ENCODE measurements at places on chromosomes 1 and 21.

DNA sequence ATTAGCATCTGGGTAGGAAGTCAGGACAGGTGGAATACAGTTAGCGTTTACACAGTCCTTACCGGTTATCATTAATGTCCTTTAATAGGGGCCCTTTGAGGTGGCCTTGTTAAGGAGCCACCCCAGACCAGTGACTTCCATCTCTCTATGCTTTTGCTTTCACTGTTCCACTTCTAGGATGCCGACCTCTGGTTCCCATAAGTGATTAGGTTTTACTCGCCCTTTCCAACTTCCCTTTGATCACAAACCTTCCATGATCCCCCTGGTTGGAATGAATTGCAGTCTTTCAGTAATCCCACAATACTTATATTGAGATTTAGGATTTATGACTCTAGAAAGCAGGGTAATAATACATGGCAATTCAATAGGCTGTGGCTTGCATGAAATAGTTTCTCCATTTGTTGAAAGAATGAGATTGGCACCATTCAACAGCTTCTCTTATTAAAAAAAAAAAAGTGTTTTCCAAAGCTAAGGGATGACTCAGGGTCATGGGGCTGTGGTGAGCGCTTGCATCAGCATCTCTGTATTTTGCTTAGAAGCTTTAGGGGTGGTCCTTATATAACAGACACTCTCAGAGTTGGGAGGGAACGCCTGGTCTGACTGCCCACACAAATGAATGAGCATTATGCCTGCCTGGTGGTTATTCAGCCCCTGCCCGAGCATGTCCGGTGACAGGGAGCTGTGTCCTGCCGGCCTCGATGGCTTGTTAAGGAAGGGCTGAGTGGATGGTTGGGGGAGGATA, 110.5 kb downstream of the CNIH3 start:
- no peak for DNase-seq

- DNase-seq = no peak
Observed at GRCh38 chr1:178945763-178946266, 74.9 kb upstream of the ANGPTL1 start.

DNA sequence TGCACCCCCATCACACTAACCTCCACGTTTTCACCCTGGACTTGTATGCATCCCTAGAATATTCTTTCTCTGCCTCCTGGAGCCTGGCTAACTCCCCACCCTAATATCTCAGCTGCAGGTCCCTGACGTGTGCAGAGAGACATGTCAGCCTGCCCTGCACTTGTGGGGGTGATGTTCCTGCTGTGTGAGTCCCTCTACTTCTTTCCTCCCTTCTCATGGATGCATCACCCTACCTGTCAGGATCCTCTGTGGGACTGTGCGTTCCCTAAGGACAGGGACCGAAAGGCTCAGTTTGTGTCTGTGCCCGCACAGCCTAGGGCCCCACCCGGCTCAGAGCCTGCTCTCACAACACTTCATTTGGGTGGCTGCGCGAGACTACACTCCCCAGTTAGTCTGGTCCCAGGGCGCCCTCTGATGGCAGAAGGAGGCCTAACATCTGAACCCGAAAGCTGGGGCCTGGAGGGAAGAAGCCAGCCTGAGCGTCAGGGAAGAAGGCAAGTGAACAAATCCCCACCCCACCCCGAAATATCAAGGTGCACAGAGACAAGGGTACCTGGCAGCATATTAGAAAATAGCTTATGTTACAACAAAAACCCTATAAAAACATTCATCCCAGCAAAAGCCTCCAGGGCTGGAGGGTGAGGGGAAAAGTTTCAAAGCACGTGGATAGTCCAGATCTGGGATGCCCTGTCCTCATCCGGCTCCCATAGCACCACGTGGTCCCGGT, 3.7 kb downstream of the CD52 start:
- peak; percentile 80 for DNase-seq

GRCh38 chr1:34113362-34113761, 51.7 kb downstream of the CSMD2 start:
- no peak for DNase-seq

GRCh38 chr1:1073743-1074587, at the start of gene RNF223:
RNF223 (minus strand) TSS chr1:1074306; CDS start chr1:1072566, 1,740 bp downstream.
- no peak for DNase-seq

GRCh38 chr21:39850333-39850732, 16.9 kb upstream of the PCP4 start:
- no peak for DNase-seq

DNA sequence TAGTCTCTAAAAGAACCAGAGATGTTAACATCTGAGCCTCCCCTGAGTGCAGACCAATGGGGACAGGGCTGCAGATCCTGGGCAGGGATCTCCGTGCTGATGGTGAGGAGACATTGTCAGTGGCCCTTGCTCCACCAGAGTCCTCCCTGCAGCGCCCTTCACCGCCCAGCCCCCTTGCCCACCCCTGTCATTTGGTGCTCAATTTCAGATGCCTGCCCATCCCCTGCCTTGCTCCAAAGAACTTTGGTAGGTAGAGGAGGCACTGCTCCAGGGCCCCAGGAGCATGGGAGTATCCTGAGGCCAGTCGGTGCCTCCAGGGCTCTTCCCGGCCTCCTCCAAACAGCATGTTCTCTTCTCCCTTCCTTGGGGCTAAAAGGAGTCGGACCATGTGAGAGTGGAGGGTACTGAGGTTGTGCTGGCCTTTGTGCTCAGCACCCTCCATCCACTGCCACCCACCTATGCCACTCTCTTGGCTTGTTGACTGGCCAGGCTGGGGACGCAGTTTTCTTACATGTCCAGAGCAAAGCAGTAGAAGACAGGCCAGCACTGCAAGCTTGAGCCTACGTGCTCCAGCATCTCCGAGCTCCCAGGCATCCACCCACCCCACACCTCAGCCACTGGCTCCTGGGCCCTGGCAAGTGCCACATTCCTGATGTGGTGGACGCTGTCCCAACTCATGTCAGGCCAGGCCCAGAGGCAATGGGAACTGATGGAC, 160.1 kb downstream of the TRIM33 start:
- no peak for DNase-seq

- DNase-seq = no peak
Observed at GRCh38 chr21:42261829-42262200, 42.9 kb downstream of the ABCG1 start.

- DNase-seq = no peak
Observed at GRCh38 chr1:241817331-241817792, 30.6 kb upstream of the EXO1 start.

GRCh38 chr1:234114648-234115307, 210.3 kb downstream of the SLC35F3 start:
- DNase-seq = no peak

DNA sequence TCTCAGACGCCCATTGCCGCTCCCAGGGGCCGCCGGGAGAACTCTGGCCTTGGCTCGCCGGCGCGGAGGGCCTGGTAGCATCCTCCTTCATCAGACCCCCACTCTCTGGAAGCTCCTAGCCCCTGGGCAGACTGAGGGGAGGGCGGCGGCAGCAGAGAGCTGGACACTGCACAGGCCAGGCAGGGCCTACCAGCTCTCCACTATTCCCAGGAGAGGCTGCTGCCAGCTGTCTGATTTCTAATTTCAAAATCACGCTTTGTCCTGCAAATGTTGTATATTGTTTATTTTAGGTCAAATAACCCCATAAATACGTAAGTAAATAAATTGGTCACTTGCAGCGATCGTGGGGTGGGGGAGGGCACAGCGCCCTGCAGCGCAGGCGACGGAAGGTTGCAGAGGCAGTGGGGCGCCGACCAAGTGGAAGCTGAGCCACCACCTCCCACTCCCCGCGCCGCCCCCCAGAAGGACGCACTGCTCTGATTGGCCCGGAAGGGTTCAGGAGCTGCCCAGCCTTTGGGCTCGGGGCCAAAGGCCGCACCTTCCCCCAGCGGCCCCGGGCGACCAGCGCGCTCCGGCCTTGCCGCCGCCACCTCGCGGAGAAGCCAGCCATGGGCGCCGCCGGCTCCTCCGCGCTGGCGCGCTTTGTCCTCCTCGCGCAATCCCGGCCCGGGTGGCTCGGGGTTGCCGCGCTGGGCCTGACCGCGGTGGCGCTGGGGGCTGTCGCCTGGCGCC, at the start of gene MTARC1:
Gene MTARC1, plus strand, starts transcription at position 577 of the 732 bp plus-strand sequence. Its CDS starts 32 bp downstream, at position 609.
- DNase-seq = no peak

- no peak for DNase-seq
Observed at GRCh38 chr1:159835862-159836525, 9.3 kb downstream of the SLAMF8 start.

DNA sequence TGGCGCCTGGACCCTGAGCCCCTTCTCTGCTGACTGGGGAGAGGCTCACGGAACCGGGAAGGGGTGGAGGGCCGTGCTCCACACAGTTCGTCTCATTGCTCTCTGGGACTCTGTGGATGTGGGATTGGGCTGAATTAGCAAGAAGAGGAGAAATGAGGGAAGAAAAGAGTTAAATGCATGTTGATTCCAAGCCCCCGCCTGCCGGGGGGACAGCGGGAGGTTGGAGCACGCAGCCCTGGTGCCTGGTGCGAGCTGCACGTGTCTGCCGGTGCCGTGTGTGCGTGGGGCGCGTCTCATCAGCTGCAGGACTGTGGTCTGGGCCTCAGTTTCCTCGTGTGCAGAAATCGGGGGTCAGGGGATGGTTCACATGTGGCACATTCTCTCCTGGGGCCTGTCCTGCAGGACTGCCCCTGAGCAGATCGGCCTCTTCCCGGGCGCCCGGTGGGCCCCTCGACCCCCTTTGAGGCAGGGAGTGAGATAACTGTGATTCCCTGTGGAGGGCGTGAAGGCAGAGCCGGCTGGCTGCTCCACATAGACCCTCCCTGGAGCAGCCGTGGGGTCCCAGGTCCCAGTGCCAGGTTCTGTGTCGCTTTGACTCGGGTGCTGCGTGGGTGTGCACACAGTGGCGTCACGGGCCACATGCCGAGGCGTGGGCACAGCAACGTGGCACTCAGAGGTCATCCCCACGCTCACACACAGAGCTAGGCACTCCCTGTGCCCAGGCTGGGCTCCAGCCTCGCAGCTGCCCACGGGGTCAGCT, 11.4 kb downstream of the SAMD11 start:
- DNase-seq = no peak

DNA sequence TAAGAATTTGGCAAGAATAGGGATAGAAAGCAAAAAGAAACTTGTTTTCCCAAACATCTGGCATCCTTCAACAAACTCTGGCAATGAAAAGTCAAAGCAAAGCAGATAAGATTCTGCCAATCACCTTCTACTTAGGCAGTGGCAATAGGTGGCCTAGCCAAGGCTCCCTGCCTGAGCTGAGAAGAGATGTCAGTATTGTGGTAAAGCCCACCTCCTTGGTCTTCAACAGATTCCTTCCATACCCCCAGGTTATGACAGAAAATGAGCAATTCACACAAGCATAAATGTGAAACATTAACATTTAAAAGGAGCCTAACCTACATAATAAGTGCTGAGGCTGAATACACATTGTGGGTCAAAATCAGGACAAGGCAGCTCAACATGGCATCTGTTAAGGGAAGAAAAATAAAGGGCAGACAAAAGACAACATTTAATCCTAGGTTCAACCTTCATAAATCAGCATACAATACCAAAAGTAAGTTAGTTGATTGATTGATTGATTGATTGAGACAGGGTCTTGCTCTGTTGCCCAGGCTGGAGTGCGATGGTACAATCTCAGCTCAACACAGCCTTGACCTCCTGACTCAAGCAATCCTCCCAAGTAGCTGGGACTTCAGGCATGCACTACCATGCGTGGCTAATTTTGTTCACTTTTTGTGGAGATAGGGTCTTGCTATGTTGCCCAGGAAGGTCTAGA, 123.1 kb downstream of the AKT3 start:
- no peak for DNase-seq

DNA sequence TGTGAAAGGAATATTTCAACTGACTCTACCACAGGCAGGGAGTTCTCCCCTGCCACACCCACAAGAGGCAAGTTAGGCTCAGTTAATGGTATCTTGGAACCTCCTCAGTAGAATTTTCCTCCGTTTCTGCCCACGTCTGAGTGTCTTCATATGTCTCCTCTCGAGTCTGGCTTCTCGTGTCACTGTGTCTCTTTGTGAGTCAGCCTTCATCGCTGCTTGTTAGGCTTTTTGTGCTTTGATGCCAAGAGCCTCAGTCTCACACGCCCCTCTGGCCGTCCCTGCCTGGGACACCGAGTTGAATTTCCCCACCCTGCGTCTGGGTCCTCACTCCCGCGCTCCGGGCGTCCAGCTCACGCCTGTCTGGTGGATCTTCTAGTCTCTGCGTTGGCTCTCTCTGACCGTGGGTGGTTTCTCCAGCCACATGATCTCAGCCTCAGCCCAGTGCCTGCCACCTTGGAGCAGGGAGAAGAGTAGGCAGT, 125.7 kb upstream of the GADD45A start:
- DNase-seq = no peak
